Activated CD4-positive, alpha-beta T cell treated with anti-CD3 and anti-CD28 coated beads, Interleukin-10, Interleukin-2, amounts not matched to agents 100 ng/mL and 50 ng/mL, durations not matched to agents 16 hours and 8 hours (primary cell): ENCODE measurements at places on chromosomes 6 and 20.

GRCh38 chr6:79238919-79239318 is 4.4 kb upstream of the HMGN3 start:
- DNase-seq, result no peak

GRCh38 chr6:116512111-116512559 is 696 bp downstream of the CALHM5 start:
- DNase-seq, result no peak

GRCh38 chr6:69901361-69901760 is 35.0 kb downstream of the COL19A1 start:
- DNase-seq, result no peak

DNA sequence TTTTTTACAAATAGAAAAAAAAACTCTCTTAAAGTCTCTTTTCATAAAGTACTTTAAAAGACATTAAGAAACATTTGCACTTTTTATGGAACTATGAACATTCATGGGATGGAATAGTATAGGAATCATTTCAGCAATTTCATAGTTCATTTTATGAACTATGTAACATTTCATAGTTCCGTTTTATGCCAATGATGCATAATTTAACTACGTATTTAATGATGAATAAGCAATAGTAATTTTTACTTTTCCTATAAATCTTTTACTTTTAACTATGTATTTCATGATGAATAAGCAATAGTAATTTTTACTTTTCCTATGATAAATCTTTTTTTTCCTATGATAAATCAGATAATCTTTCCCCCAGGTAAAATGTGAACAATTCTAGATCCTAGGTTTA is 47.7 kb downstream of the FAM184A start:
- DNase-seq, result no peak

GRCh38 chr20:62800314-62801259 is 4.0 kb upstream of the OGFR start:
- no peak for DNase-seq

GRCh38 chr6:111068109-111068865 is 19.0 kb upstream of the SLC16A10 start:
- no peak for DNase-seq
